ENCODE measurements at places on chromosomes 13 and 19. TPM values are rescaled to one million over a fixed set of nuclear protein-coding genes. Genes with fewer than 3 reads are reported as not detected.

GRCh38 chr19:47653856-47654255 is 44.9 kb downstream of the BICRA start:
- H3K36me3 ChIP-seq = no peaks in the 10 kb centered on the region
- H3K27me3 ChIP-seq = no peaks in the 10 kb centered on the region
- DNase-seq = no peak
- H3K4me3 ChIP-seq = no peak overlapping the region

GRCh38 chr13:76969488-76970365 is 21.4 kb downstream of the ACOD1 start:
- no peak for DNase-seq
- H3K27ac ChIP-seq = no peak overlapping the region
- H3K36me3 ChIP-seq = no peaks in the 10 kb centered on the region
- H3K27me3 ChIP-seq = no peaks in the 10 kb centered on the region
- H3K4me3 ChIP-seq = no peak overlapping the region
- no peaks in the 10 kb centered on the region for H3K4me1 ChIP-seq

The C19orf12 gene
- total RNA-seq = 54.1 TPM

- DNase-seq = no peak
- no peaks in the 10 kb centered on the region for H3K27me3 ChIP-seq
- no peaks in the 10 kb centered on the region for H3K36me3 ChIP-seq
- H3K27ac ChIP-seq = no peak overlapping the region
- H3K4me3 ChIP-seq = no peak overlapping the region
These were observed 268.8 kb downstream of the DLEU7 start for GRCh38 chr13:50574731-50575130.

The ZNF600 gene
- total RNA-seq = 6.4 TPM

DNA sequence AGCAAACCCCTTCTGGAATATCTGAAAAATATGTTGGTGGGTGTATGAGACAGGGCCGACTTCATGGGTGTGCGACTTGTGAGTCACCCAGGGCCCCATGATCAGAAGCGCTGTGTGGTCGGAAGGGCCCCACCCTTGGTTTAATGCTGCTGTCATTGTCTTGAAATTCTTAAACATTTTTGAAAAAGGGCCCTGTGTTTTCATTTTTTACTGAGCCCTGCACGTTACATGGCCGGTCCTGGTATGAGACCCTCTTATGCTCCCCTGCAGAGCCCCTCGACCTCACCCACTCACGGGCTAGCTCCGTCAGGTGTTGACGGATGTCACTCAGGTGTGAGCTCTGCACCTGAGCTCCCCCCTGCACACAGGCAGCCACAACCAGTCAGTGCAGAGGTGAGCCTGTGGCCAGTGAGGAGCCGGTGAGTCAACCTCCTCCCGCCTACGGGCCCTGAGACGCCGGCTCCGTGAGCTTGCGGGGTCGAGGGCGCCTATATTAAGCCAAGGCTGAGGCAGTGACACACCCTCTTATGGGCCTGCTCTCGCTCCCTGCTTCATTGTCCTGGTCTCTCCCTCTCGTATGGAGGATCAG is 27.7 kb downstream of the GADD45B start:
- H3K36me3 ChIP-seq = no peaks in the 10 kb centered on the region
- no peak for DNase-seq
- H3K4me3 ChIP-seq = no peak overlapping the region

The TMEM190 gene
- not detected for total RNA-seq

DNA sequence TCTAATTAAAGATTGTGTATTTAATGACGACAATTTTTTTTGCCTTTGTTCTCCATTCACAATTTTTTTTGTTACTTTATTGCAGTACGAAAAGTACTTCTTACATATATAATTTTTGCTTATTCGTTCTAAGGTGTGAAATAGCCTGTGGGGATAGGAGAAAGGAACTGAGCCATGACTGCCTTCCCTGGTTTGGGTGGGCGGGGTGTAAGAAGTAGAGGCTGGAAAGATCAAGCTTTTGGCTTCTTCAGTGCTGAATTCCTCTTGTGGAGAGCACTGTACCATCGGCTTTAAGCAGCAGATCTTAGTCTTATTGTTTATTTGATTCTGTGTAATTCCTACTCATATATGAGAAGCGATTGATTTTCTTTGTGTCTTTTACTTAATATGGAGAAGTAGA is 115.8 kb downstream of the NBEA start:
- DNase-seq = no peak
- H3K4me1 ChIP-seq = no peaks in the 10 kb centered on the region
- H3K27me3 ChIP-seq = no peaks in the 10 kb centered on the region
- H3K36me3 ChIP-seq = no peaks in the 10 kb centered on the region
- no peak overlapping the region for H3K27ac ChIP-seq

The ELOF1 gene
- total RNA-seq = 24.4 TPM

The CLDN10 gene
- total RNA-seq = not detected

The CALM3 gene
- 238 TPM for total RNA-seq

The ZBTB32 gene
- not detected for total RNA-seq

GRCh38 chr13:23899555-23899954 is 2.3 kb upstream of the C1QTNF9B start:
- peaks cover 19% of the 10 kb centered on the region for H3K27me3 ChIP-seq
- H3K4me3 ChIP-seq = no peak overlapping the region
- no peak overlapping the region for H3K27ac ChIP-seq

- no peak overlapping the region for H3K27ac ChIP-seq
- no peaks in the 10 kb centered on the region for H3K4me1 ChIP-seq
- no peaks in the 10 kb centered on the region for H3K36me3 ChIP-seq
- no peaks in the 10 kb centered on the region for H3K27me3 ChIP-seq
- H3K4me3 ChIP-seq = no peak overlapping the region
- DNase-seq = no peak
These were observed 343.1 kb downstream of the TEX29 start for GRCh38 chr13:111663505-111663904.

All from adrenal gland (tissue), 19 donors.